HT-29 (cell line): ENCODE measurements at places on chromosomes 3 and 15.

GRCh38 chr15:70799667-70800450 lies 36.5 kb upstream of the UACA start:
- DNase-seq = peak; percentile 50

GRCh38 chr15:68655686-68656437 lies 77.1 kb downstream of the CORO2B start:
- DNase-seq = no peak

GRCh38 chr3:43465109-43465508 lies 156.7 kb downstream of the ANO10 start:
- DNase-seq = no peak

GRCh38 chr15:46708226-46708625 lies 1009.1 kb upstream of the SEMA6D start:
- no peak for DNase-seq

DNA sequence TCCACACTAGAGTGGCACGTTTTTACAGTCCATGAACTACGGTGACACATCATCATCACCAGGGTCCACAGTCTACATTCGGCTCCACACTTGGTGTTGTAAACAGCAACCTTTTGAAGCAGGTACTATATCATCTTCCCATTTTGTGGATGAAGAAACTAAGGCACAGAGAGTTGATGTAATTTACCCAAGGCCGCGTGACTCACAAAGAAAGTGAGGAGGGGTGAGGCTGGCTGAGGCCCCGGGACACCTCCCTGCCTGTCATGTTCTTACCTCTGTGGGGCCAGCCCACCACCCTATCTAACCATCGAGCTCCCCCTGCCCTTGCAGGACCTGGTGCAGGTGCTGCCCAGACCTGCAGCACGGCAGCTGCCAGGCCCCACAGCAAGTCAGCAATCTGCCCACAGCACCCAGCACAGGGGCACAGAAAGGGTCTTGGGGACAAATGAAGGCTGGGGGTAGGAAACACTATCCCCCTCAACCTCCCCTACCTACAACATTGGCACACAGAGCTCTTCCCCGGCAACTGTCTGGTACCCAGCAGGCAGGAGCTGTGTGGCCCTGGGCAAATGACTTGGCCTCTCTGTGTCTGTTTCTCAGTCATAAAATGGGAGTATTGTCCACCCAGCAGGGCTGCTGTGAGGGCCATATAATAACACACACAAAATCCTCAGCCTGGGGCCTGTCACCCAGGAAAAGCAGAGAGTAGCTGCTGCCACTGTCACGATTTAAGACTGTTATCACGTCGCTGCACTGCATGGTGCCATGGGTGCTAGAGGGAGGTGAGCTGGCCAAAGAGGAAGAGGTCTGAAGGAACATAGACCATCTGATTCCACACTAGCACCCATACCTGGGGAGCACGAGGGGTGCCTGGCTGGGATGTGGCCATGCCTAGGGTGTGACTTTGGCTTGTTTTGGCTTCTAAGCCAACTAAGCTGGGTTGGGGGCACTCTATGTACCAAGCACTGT lies 115.1 kb downstream of the IQSEC1 start:
- no peak for DNase-seq

DNA sequence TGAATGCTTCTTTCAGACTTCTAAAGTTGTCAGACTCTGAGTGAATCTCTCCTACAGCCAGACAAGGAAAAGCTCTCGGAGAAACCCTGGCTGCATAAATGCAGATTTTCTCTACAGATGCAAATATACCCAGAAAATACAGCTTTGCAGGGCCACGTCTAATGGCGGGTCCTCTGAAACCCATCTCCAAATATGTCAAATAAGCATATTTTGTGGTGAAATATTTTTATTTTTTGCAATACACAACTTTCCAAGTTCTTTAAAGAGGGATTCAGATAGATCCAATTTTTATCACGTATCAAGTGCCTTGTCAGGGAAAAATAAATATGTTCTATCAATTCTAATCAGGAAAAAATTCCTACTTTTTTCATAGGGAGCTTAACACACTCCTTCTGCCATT lies 229.4 kb downstream of the SI start:
- DNase-seq = no peak

DNA sequence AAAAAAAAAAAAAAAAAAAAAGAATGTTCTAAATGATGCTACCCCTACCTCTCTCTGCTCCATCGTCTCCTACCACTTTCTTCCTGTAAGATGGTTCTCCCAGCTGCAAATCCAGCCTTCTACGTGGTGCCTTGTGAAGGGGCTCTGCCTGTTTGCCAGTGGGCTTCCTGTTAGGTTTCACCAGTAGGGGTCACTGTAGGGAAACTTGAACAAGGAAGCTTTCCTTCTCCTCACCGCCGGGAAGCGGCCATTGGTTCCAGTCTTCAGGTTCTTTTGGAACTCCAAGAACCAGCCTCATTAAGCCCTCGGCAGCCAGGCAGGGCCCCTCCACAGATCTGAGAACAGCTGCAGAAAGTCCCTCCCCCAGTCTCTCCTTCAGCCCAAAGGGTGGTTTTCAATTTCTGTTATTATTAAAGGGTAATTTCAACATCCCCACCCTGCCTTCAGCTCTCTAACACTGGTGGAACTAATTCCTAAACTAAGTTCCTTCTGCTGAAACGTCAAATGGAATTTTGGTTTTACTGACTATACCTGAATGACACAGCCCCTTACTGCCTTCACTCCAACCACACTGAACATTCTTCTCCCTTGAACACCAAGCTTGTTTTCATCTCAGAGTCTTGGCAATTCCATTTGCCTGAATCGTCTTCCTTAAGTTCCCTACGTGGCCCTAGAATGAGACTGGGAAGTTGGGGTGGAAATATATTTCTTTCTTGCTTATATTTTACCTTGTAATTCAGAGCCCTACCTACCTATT lies 13.5 kb downstream of the MCCC1 start:
- no peak for DNase-seq

GRCh38 chr3:133388696-133389395 lies 11.0 kb upstream of the BFSP2 start:
- no peak for DNase-seq

DNA sequence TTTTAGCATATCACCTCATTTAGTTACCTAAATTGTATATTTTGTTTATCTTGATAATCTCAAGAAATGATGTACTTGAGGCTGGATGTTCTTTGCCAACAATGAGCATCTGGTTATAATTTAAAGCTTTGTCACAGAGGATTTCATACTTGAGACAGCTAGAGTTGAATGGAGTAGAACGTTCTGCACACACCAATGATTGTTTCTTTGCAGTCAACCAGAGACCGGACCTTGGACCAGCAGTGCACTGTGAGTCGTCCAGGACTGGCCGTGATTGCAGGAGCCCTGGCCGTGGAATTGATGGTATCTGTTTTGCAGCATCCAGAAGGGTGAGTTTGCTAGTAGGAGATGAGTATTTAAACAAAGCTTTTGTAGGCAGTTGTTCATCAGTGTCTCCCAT lies 90.4 kb downstream of the ATG7 start:
- DNase-seq = no peak

- no peak for DNase-seq
Measured at GRCh38 chr3:178982137-178982536, 89.5 kb downstream of the ZMAT3 start.

DNA sequence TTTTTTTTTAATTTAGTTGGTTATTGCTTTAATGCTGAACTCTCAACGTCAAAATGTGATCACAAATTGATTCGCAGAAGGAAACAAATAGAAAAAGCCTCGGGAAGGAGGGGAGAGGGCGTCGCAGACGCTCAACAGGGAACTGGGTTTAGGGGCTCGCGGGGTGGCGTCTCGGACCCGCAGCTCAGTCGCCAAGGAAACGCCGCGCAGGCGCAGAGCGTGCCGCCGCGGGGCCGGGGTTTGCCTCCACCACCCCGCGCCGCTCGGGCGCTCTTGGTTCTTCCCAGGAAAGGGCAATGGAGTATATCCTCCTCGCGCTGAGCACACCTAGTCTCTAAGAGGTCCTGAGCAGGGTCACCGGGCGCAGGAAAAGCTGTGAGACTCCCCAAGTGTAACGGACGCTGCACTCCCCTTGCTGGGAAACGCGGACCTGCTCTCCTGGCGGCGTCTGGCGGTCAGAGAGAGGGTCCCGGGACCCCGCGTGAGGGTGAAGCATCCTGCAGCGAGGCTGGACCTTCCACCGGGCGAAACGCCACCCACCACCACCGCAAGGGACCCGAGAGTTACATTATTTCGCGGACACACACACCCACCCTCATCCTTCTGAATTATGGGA lies 753 bp downstream of the PLCH1 start:
- DNase-seq = peak; percentile 79

DNA sequence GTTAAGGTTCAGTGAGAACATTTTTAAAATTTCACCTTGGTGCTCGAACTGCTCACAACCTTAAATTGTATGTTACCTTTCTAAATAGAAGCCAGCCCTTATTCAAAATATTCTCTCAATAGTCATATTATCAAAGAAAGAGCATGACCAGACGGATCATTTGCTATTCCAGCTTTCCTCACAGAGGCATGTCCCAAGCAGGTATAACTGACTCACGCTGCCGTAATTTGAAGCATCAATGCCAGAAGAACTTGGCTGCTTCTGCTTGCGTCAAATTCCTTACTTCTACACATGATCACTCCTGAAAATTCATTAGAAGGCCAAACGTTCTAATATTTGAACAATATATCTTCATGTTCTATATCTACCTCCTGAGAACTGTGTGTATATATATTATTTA lies 69.5 kb upstream of the VGLL4 start:
- no peak for DNase-seq

DNA sequence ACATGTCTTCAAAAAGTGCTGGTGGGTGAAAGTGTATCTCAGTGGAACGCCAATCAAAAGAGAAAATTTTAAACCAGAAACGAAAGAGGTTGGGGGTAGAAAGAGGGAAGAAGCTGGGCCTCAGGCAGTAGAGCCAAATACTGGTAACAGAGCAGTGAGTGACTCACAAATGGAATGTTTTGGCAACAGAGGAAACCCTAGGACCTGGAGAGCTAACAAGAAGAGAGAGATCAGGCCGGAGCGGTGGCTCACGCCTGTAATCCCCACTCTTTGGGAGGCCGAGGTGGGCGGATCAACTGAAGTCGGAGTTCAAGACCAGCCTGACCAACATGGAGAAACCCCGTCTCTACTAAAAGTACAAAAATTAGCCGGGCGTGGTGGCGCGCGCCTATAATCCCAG lies 450.8 kb upstream of the NAALADL2 start:
- no peak for DNase-seq

DNA sequence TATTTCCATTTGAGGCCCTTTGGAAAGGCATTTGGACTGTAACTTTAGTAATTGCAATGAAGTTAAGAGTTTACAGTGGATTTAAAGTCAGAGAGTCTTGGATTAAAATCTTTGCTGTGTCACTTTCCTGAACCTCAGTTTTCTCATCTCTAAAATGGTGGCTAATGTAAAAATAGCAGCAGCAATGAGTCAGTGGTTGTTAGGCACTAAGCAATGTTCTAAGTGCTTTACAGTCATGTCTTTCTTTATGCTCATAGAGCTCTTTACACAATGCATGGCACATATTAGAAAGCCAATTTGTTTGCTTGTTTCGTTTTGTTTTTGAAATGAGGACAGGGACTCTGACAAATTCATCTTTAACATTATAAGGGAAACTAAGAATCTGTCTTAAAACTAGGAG lies 222.7 kb upstream of the DNAJC19 start:
- no peak for DNase-seq
